ENCODE measurements at places on chromosomes 1 and 21. TPM values are rescaled to one million over a fixed set of nuclear protein-coding genes. Genes with fewer than 3 reads are reported as not detected.

GRCh38 chr1:32741413-32742198, 39.0 kb upstream of the SYNC start:
- no peak for DNase-seq

DNA sequence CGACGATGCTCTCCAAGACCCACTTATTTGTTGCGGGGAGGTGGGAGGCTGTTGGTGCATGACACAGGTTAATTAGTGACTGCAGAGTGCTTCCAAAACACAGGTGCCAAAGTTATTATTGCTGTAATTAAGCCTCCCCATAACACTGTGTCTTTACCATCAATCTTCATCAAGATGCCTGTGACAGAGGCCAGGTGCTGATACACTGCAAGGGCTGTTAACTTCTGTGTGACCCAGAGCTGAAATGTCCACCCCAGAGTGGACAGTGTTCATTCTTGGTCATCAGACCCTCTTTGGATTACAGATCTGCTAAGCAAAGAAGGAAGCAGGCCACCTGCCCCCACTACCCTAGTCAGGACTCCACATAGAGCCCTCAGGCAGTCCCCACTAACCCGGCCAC, 55.5 kb downstream of the CAPN8 start:
- DNase-seq: no peak

PRR9 gene
- not detected for polyA plus RNA-seq

DNA sequence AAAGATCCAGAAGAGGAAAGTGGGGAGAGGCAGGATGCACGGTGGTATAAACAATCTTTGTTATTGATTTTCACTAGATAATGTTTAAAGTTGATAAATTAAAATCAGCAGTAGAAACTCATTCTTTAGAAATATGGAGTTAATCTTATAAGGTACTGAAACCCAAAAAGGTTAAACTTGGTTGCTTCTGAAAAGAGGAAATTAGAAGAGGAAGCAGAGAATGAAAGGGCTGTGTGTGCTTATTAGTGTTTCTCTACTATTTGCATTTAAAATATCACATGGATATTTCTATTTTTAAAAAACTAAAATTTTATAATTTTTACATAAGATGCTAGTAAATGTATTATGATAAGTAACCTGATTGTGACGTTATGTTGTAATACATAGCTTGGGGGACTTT, 24.4 kb downstream of the C1orf141 start:
- DNase-seq: no peak

All from brain (organoid and tissue), 16 donors.